ENCODE measurements at places on chromosomes 7 and 10.

DNA sequence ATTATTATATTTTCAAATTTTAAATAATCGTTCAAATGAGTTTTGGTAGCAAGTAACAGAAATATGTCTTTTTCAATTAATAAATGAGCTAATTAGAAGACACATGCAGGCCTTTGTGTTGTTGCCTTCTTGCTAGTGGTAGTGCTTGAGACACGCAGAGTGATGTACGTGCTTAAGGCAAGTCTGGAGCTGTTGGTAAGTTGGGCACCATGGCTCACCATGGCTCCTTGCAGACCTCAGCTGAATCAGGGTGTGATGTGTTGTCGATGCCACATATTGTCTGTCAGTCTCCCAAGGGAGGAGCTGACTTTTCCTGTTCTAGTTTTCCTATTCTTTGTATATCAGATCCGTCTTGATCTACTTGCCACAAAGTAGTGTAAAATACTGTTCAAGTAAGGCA is 8.3 kb downstream of the CDK14 start:
- DNase-seq: no peak

GRCh38 chr10:70605161-70605560 is 2.6 kb upstream of the PRF1 start:
- DNase-seq: no peak

DNA sequence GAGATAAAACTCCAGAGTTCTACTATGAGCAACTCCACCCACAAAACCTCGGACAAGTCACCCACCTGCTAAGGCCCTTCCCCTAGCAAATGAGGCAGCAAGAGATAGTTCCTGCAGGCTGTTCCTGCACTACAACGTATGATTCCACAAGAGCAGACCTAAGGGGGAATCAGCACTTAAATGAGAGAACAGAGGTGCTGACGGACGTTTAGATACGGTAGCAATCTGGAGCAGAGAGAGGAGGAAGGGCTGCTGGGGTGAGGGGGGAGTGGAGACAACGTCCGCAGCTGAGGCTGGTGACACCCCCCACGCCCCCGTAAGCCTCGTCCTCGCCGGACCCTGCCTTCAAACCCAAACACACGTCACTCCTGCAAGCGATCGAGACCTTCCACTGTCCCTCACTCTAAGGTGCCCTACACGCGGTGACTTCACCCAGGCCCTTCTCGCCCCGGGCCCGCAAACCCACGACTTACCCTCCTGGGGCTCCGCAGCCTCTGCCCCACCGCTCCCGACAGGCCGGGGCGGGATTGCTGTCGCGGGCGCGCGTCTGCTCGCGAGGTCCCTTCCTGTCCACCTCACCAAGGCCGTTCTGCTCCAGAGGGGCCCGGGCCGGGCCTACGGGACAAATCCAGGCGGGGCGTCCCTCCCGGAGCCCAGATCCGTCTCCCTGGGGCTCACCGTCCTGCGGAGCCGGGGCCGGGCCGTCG is 635 bp downstream of the ZNF12 start:
- DNase-seq: peak; percentile 50

- DNase-seq: no peak
Observed at GRCh38 chr10:43402176-43402575, 6.8 kb downstream of the HNRNPF start.

GRCh38 chr7:31874631-31875386 is 187.8 kb downstream of the PPP1R17 start:
- no peak for DNase-seq

- peak; percentile 54 for DNase-seq
Observed at GRCh38 chr10:32377458-32378259, 30.7 kb upstream of the EPC1 start.

GRCh38 chr10:11489591-11489990 is 121.9 kb downstream of the USP6NL start:
- no peak for DNase-seq

DNA sequence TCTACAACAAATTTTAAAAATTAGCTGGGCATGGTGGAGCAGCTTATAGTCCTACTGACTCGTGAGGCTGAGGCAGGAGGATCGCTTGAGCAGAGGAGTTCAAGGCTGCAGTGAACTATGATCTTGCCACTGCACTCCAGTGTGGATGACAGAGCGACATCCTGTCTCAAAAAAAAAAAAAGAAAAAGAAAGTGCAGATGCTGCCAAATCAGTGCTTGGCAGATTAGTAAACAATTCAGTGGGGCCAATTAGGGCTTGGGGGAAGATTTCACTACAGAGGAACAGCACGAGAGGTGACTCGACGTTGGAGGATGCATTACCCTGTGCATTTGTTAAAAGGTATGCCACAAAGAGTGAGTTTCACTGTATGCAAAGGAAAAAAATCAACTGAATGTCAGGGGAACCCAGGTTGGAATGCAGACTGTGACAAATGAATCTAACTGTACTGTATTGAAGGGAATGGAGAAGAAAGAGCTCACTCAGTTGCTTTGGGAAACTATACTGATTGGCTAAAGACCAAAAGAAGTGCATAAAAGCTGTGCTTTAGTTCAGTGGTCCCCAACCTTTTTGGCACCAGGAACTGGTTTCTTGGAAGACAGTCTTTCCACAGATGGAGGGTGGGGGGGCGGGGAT is 31.6 kb downstream of the GARIN1A start:
- DNase-seq: no peak

DNA sequence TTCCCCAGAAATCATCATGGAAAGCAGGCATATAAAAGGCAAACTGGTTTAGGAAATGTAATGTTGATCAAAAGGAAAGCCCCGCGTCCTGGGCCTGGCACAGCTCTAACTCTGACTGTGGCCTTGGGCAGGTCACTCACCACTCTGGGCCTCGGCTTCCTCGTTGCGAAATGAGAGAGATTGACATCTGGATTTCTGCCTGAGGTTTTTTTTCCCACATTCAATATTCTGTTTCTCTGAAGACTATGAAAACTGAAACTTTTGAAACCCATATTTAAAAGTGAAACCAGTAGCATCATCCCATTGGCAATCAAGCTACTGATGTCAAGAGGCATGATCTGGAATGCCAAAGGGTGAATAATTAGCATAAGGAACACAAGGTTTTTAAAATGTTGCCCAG is 369.7 kb upstream of the NPVF start:
- no peak for DNase-seq

GRCh38 chr10:32244011-32244410 is 102.9 kb downstream of the EPC1 start:
- DNase-seq: no peak

DNA sequence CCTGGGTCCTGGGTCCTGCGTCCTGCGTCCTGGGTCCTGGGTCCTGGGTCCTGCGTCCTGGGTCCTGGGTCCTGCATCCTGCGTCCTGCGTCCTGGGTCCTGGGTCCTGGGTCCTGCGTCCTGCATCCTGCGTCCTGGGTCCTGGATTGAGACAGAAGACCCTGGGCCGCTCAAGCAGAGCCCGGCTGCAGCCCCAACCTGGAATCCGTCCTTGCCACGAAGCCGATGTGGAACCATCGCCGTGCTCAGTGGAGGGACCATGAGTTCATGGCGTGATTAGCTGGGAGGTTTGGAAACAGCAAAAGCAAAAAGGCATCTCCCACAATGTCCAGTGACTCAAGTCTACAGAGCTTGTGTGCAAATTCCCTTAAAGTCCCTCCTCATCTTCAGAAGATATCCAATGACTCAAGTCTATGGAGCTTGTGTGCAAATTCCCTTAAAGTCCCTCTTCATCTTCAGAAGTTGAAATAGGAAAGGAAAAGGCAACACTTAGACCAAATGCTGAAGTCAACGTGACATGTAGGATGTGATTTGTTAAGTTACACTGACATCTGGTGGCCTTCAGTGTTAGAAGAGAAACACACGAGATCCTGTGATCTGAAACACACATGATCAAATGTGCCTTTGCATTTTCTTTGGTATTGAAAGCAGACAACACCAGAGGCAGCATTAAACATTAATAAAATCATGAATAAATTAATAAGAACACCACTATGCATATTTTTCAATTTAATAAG is 179.9 kb downstream of the PTPRN2 start:
- no peak for DNase-seq

DNA sequence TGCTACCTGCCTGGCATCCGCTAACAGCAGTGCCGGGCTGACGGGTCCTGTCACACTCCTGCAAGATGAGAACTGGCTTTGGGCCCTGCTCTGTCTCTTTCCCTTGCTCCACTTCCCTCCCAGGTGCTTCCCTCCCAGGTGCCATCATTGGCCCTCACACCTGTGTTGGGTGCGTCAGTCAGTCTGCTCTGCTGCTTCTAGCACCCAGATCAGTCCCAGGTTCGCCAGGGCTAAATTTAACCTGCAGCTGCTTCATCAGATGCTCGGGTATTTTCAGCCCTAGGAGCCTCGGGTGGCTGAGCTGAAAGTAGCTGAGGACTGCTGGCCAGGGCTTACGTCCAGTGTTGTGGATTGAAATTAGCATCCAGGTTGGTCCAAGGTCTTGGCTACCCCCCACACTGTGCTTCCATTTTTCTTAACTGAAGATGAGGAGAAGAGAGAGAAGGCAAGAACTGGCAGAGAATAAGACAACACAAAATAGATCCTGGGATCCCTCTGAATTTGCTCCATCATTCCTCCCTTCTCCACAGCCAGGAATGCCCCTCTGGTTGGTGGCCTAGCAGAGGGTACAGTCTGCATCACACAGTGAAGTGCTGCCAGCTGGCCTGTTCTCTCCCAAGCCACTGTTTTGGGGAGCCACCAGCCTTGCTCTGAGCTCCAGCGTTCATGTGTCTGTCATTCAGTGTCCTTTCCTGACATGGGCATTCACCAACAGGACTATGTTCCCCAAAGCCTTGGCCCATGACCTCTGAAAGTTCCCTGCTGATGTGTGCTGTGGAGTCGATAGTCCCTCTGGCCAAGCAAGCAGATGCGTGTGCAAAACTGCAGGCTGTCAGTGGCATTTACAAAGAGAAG is 65.9 kb upstream of the SYPL1 start:
- DNase-seq: no peak

- DNase-seq: no peak
Observed at GRCh38 chr7:103843689-103844480, 145.6 kb downstream of the RELN start.

DNA sequence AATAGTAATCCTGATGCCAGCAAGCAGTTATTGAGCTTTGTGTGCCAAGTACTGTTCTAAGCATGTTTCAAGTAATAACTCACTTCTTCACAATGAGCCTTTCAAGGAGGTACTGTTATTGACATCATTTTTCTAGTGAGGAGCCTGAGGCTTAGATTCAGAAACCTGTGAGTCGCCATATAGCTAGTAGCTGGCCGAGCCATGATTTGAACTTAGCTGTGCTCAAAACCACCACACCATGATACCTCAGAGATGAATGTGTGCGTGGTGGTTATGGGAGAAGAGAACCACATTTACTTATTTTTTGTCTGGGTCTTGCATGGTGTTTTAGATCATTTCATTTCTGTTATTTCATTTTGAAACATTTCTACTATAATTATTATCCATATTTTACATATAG is 578.9 kb downstream of the AUTS2 start:
- no peak for DNase-seq

GRCh38 chr7:51070151-51070550 is 246.5 kb downstream of the COBL start:
- DNase-seq: no peak

DNA sequence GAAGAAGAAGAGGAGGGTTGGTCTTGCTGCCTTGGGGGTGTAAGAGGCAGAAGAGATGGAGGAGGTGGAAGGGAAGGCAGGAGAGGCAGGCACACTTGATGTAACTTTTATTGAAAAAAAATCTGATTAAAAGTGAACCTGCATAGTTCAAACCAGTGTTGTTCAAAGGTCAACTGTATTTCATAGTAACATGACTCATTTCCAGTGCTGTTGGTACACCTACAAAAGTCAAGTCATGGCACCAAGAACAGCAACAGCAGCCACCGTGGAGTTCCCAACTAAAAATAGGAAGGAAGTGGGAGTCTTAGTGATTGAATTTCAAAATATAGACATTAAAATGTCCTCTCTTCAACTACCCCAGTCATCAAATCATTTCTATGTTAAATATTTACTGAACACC is 88.5 kb downstream of the CTNNA3 start:
- DNase-seq: no peak

DNA sequence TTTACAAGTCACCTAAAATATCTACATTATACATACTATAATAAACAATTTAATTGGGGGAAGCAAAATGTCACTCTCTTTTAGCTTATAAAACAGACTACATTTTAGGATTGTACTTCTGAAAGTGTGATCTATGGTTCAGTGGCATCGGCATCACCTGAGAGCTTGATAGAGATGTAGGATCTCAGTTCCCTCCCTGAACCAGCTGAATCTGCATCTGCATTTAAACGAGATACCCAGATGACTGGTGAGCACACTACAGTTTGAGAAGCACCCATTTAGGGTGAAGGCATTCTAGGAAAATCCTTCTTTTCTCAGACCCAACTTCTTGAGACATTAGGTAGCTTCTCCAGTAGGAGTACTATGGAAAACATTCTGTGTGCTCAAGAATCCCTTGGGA is 21.5 kb upstream of the SDHAF3 start:
- DNase-seq: no peak

DNA sequence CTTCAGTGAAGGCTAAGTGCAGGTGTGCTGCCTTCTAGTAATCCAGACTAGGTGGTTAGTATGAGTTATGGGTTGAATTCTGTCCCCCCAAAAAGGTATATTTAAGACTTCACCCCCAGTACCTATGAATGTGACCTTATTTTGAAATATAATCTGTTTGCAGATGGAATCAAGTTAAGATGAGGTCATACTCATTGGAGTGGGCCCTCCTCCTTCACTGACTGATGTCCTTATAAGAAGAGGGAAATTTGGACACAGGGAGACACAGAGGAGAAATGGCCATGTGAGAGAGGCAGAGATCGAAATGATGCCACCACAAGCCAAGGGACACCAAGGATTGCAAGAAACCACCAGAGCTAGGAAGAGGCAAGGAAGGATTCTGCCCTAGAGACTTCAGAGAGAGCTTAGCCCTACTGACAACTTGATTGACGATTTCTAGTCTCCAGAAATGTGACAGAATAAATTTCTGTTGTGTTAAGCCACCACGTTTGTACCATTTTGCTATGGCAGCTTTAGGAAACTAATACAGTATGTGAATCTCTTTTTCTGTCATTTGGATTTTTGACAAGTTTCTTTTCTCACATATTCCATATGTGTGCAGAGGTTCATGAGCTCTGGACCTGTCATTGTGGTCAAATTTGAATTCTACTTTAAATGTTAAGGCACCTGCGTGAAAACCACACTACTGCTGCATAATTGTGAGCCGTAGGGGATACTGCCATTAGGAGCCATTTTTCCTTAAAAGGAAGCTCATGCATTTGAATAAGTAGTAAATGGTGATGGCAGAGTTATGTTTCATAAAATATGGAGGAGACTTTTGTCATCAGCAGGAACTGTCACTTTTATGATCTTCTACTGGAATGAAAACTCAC is 2.6 kb upstream of the RPA3 start:
- DNase-seq: no peak

DNA sequence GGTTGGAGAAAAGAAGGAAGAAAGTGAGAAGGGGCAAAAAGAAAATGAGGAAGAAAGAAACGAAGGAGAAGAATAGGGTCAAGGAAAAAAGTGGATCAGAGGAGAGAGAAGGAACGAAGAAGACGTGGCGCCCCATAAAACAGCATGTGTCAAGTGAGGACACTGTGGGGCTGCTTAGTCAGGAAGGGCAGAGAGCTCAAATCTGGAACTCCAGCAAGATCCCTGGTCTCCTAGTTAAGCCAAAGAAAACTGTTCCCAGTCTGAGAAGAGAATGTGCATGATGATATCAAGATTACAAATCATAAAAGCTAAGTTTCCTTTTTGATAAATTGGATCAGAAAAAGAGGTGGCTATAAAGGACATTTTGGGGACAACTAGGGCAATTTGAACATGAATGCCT is 33.0 kb downstream of the CREB3L2 start:
- no peak for DNase-seq
